8988T (cell line): ENCODE measurements at places on chromosomes 16 and 17.
A peak's percentile ranks its signal among the peaks of the same experiment; 100 is the strongest.

- no peak for DNase-seq
Measured at GRCh38 chr16:68190736-68191510, 45.0 kb downstream of the ESRP2 start.

DNA sequence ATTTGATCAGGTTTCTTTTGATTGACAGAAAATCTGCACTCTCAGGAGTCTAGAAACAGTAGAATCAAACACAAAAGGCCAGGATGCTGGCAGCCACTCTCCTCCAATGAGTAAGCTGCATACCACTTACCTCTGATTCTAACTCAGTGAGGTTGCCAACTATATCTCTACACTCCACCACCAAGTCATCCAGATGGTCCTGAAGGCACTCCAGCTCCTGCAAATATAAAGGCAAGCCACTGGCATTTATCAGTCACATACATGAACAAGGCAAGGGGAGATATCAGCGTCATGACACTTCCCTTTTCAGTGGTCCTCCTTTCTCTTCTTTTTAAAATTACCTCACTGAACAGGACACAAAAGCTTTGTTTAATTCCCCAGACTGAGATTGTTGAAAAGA is 53.1 kb upstream of the CLEC18B start:
- no peak for DNase-seq

- DNase-seq = no peak
Measured at GRCh38 chr16:80114699-80115098, 426.1 kb upstream of the DYNLRB2 start.

- DNase-seq = no peak
Measured at GRCh38 chr16:88285514-88285822, 97.3 kb upstream of the ZNF469 start.

DNA sequence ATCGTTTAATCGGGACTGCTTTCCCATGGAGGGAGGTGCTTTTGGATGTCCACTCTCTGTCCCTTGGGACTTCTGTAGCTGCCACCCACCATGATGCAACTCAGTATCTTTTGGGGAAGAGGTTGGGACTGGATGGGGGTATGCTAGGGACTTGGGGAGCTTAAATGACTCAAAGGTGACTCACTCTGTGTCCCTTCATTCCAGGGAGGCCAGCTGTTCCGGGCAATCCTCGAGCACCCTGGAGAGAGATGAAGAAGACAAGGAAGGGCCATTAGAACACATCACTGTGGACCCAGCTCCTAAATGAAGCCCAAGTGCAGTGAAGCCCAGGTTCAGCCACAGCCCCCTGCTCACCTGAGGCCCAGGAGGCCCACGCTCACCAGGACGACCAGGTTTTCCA is 4.6 kb downstream of the COL1A1 start:
- no peak for DNase-seq

DNA sequence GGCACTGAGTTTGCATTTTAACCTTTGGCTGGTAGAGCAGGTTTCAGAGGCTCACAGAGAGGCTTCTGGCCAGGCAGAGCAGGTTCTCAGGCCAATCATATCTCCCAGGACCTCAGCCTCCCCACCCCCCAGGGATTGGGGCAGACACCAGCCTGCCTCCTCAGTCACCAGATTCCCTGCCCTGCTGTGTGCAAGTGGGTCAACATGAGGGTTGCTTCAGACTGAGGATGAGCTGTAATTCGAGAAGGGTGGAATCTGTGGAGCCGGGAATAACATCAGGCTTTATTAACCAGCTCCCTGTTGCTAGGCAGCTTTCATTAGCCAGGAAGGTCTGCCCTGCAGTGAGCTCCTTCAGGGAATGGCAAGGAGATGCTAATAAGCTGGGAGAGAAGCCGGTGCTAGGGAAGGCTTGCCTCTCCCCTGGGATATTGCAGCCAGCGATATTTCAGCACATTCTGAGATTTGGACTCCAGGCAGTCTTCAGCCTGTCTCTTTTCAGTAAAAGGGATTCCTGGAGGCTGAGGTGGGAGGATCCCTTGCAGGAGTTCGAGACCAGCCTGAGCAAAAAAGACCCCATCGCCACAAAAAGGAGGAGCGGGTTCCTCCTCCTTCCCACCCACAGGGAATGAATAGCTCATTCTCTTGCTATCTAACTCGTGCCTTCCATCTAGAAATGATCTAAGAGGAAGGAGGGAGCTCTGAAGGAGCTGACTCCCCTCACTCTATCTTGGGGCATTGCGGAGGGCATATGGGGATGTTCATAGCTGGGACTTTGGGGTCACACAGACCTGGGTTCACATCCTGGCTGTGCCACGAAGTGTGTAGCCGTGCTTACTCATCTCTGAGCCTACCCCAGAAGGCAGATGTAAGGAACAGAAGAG is 10.7 kb downstream of the SGSM2 start:
- DNase-seq = no peak

DNA sequence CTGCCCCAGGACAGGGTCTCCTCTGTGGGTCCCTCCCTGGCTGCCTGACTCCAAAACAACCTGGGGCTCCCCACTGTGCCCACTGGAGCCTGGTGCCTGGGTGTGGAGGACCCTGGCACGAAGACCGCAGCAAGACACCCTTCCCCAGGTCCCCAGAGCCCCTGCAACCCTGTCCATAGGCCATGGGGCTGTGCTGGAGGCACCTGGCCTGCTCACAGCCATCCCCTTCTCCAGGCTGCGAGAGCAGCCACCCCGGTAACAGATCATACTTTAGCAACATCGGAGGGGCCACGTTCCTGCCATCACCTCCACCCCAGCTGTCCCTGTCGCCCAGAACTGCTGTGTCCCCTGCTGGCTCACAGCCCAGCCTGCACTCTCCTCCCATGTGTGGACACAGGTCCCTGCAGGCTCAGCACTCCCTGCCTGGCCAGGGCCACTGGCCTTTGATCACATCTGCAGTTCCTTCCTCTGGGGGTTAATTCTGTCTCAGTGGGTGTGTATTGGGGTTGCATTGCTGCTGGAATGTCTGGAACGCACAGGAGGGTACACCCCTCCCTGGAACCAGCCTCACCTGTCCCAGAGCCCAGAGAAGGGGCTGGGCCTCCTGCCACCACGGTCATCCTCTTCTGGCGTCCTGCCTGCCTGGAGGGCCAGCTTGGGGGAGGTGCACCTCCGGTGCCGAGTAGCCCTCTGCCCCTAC is 12.2 kb downstream of the PPL start:
- no peak for DNase-seq

- no peak for DNase-seq
Measured at GRCh38 chr16:3242709-3243108, 7.8 kb upstream of the ZNF200 start.

- no peak for DNase-seq
Measured at GRCh38 chr17:77330602-77331081, 189.9 kb downstream of the SEC14L1 start.

DNA sequence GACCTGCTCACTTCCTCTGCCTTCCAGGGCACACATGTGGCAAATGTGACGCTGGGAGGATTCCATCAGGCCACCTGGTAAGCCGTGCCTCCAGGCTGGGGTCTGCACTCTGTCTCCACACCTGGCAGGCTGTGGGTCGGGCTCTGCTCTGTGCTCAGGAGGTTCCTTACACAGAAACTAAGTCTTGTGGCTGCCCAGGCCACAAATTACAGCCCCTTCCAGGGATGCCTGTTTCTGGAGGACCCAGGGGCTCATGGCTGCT is 58.2 kb downstream of the RMI2 start:
- DNase-seq = no peak

DNA sequence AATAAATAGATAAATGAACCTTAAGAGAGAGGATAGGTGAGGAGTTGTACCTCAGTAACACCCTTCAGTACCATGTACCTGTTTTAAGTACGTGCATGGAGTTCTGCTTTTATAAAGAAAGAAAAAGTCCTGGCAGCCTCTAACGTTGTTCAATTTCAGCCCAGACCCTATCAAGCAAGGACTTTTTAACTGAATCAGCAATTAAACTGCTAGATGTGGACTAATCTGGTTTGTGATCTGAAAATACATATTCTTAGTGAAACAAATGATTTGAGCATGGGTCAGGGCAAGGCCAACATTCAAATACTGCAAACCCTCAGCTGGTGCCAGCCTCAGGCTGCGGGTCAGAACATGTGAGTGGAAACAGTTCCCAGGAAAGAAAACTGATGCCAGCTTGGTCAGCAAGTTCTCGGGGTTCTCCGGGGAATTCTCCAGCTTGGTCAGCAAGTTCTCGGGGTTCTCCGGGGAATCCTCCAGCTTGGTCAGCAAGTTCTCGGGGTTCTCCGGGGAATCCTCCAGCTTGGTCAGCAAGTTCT is 84.5 kb downstream of the MRM3 start:
- DNase-seq = no peak

- DNase-seq = no peak
Measured at GRCh38 chr17:45256114-45256966, 5.6 kb downstream of the SPATA32 start.

GRCh38 chr16:77049577-77049976 is 141.4 kb upstream of the MON1B start:
- DNase-seq = no peak

DNA sequence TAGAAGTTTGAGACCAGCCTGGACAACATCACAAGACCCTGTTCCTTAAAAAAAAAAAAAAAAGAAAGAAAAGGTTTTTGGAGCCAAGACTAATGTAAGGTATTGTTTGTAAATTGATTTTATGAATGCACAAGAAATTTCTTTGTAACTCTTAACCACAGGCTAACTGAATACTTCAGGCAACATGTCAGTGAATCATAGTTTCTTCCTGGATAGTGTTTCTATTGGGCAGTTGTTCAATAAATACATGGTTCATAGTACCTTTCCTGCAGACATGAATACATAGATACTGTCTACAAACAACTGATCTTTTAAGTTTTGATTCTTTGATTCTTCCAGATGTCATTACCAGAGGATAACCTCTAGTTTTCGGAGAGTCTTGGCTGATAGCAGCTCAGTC is 11.6 kb downstream of the DDX42 start:
- DNase-seq = no peak

DNA sequence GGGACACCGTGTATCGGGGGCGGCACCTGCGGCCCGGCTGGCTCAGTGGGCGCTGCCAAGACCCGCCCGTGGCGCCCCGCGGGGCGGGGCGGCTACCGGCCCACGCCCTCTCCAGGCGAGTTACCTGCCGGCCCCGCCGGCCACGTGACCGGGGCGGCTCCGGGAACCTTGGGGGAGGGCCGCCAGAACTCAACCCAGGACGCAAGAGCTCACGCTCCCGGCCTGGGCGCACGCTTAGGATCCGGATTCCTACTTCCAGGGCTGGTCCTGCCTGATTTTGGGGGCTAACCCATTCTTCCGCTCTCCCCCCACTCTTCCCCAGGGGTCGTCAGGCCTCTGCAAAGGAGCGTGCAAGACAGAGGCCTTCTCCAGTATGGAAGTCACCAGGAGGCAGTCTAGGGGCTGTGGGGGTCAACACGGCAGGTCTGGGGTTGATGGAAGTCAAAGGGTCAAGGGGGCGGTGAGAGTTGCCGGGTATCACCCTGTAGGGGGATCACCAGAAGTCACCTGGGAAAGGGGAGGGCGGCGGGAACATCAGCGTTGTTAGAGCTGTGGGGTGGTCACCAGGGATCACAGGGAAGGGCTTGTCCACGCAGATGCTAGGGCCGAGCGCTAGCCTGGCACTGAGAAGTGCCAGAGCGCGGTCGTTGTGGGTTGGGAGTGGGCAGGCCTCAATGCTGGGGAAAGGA is 354 bp upstream of the ESRP2 start:
- peak; percentile 44 for DNase-seq

GRCh38 chr16:88329726-88330700 is 52.7 kb upstream of the ZNF469 start:
- no peak for DNase-seq

DNA sequence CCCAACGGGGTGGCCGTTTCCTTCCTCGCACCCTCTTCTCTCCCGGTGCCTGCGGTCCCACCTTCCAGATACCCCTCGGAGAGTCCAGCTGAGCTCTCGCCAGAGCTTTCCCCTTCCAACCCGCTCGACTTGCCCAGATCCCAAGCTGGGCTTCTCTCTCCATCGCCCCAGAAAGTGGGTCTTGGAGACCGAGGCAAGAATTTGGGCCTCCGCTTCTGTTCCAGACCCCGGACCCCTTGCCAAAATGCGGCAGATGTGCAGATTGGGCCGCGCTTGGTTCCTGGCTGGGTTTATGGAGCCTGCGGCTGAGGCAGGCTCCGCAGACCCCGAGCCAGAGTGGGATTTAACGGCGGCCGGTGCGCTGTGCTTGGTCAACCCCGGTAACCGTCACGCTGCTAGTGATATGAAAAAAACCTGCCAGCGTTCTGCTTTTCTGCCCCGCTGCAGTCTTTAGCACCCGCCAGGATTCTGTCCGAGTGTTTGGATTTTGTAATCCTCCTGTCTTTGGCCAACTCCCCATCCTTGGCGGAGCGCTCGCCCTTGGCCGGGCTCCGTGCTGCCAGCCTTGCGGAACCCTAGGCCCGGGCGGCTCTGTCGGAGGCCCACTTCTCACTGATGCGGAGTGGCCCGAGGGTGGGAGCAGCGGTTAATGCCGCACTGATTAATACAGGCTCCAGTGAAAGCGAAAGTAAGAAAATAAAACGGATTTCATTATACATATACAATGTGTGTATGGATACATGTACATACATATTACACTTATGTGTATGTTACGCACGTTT is 754 bp upstream of the SLFN11 start:
- no peak for DNase-seq

- DNase-seq = no peak
Measured at GRCh38 chr17:73593249-73593965, 50.8 kb downstream of the SDK2 start.

- DNase-seq = no peak
Measured at GRCh38 chr16:21163576-21163975, 5.1 kb downstream of the LDAF1 start.
